ENCODE measurements at places on chromosomes 7 and 10. TPM values are rescaled to one million over a fixed set of nuclear protein-coding genes. Genes with fewer than 3 reads are reported as not detected.

- DNase-seq = no peak
Measured at GRCh38 chr7:84705706-84706105, 481.1 kb downstream of the SEMA3D start.

GRCh38 chr10:20616918-20617810 lies 279.9 kb downstream of the NEBL start:
- no peak for DNase-seq

GRCh38 chr10:101120884-101121653 lies 10.0 kb upstream of the TLX1 start:
- no peak for DNase-seq

- DNase-seq = no peak
Measured at GRCh38 chr7:17166824-17167379, 131.6 kb upstream of the AHR start.

A1CF gene
- polyA plus RNA-seq = not detected

STEAP4 gene
- 5.8 TPM for polyA plus RNA-seq

All from muscle of back (tissue), 13 donors.